ENCODE measurements at places on chromosomes 13 and 19. TPM values are rescaled to one million over a fixed set of nuclear protein-coding genes. Genes with fewer than 3 reads are reported as not detected.

- no peak overlapping the region for H3K4me3 ChIP-seq
- no peaks in the 10 kb centered on the region for H3K27me3 ChIP-seq
- no peak overlapping the region for H3K27ac ChIP-seq
- no peaks in the 10 kb centered on the region for H3K4me1 ChIP-seq
- DNase-seq, result no peak
Measured at GRCh38 chr13:101139081-101139480, 277.2 kb downstream of the NALCN start.

DNA sequence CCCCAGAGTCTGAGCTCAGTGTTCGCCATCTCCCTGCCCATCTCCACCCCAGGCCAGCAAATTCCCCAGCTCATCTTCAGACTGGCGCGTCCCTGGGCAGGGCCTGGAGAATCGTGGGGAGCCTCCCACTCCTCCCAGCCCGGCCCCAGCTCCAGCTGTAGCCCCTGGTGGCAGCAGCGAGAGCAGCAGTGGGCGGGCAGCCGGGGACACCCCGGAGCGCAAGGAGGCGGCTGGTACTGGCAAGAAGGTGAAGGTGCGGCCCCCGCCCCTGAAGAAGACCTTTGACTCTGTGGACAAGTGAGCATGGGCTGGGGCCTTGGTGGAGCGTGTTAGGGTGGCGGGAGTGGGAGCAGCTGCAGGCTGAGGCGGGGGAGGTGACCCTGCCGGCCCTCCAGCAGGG lies 8.4 kb upstream of the PRR19 start:
- no peaks in the 10 kb centered on the region for H3K4me1 ChIP-seq
- peaks cover 68% of the 10 kb centered on the region for H3K36me3 ChIP-seq
- DNase-seq, result no peak
- H3K27me3 ChIP-seq, result no peaks in the 10 kb centered on the region

The CEACAM7 gene
- total RNA-seq, result not detected

The ZNF763 gene
- total RNA-seq, result 5.5 TPM

DNA sequence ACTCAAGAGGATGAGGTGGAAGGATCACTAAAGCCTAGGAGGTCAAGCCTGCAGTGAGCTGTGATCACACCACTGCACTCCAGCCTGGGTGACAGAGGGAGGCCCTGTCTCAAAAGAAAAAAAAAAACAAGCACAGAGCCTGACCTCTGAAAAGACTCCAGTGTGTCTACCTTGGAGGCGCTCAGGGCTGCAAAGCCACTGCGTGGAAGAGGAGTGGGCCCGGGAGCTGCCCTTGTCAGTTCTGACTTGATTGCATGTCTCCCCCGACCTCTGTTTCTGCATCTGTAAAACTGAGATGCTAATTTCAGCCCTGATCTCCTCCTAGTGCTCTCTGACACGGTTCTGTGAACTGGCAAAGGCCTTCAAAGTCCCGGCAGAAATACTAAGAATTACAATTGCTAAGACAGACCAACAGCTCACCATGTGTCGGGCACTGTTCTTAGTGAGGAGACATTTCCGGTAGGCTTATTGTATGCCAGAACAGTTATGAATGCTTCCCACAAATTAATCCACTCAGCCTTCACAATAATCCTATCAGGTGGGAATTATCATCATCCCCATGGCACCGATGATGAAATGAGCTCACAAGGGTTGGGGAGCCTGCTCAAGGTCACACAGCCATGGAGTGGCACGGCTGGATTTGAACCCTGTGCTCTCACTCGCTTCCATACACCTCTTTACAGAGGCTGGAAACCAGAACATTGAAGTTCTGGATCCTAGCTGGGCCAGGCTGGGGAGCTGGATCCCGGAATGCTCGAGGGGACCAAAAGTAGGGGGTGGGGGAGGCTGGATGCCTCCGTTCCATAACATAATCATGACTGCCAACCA lies 3.5 kb downstream of the AKT2 start:
- peak overlapping the region; percentile 94 for H3K27ac ChIP-seq
- H3K4me1 ChIP-seq, result peaks cover 71% of the 10 kb centered on the region
- no peaks in the 10 kb centered on the region for H3K27me3 ChIP-seq
- no peak for DNase-seq

- H3K4me1 ChIP-seq, result no peaks in the 10 kb centered on the region
- DNase-seq, result peak; percentile 86
Measured at GRCh38 chr19:4327252-4327876, 11.3 kb downstream of the STAP2 start.

The KIR2DL1 gene
- total RNA-seq, result not detected

The GPR4 gene
- 4.3 TPM for total RNA-seq

The ATP8B3 gene
- total RNA-seq, result 0.87 TPM

The OR7D2 gene
- not detected for total RNA-seq

The ZNF667 gene
- 4.6 TPM for total RNA-seq

Data from heart left ventricle (tissue), 16 donors.